Posterior cingulate gyrus (tissue), 11 donors: ENCODE measurements at places on chromosomes 5 and 9.

DNA sequence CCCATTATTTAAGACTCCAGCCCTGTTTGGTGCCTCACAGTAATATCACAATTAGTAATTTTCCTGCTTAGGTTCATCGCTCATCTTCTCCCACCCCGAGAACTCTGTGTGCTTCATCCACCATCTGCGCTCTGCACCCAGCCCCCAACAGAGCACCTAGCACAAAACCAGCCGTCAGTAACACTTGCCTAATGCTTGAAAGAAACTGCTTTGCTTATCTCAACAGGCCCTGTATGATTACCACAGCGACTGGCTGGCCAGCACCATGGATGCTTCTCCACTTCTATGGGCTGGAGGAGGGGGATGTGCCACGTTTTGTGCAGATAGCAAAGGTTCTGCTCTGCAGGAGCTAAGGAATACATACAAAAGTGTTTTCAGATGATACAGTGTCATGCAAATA lies 166.8 kb downstream of the SPOCK1 start:
- no peak for DNase-seq

- DNase-seq: no peak
Observed at GRCh38 chr9:15304632-15305031, 2.4 kb downstream of the TTC39B start.

DNA sequence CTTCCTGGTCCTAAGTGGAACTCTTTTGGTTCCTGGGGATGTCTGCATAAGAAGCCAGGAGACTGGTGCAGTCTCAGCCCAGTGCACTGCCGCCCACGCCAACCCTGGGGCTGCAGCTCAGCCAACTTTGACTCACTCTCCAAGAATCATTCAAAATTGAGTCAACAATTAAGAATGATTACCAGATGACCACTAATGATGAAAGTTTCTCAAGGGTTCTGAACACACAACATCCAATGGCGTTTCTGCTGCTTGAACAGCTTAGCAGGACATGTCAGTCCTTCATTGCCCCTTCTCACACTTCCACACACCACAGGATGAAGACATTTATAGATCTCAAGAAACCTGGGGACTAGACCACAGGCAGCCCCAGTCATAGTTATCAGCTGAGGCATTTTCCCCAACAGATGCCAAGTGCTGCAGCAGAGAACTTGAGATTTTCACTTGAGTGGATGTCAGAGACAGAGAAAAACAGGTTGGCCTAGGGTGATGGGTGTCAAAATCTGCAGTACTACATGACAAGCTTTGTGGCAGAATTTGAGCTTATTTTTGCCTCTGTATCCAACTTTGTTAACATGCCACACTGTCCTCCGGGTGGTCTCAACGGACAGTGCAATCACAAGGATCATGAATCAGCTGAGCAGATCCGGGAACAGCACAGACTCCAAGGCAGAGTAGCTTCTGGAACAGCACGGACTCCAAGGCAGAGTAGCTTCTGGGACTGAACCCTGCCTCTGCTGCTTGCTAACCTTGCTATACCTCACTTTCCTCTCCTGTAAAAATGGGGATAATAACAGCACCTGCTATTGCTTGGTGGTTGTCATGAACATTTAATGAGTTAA lies 356.1 kb downstream of the SPOCK1 start:
- DNase-seq: no peak

- no peak for DNase-seq
Observed at GRCh38 chr5:151699071-151699901, 12.6 kb upstream of the SPARC start.

DNA sequence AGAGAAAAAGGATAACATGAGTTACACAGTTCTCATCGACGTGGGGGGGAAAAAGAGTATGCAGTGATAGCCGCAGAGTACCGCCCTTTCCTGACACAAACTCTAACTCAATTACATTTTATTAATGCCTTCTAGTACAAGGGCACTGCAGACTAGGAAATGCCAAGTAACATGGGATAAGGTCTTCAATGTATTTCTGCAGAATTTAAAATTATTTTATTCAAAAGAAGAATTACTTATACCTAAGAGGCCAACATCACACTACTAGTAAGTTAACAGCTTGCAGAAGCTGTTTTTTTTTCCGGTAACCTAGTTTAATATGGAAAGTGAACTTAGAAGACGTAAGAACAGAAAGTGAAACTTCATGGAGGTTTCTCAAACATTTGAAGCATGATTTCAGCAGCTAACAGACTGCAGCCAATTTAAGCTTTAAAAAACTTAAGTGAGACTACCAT lies 3.9 kb downstream of the SETX start:
- DNase-seq: no peak

DNA sequence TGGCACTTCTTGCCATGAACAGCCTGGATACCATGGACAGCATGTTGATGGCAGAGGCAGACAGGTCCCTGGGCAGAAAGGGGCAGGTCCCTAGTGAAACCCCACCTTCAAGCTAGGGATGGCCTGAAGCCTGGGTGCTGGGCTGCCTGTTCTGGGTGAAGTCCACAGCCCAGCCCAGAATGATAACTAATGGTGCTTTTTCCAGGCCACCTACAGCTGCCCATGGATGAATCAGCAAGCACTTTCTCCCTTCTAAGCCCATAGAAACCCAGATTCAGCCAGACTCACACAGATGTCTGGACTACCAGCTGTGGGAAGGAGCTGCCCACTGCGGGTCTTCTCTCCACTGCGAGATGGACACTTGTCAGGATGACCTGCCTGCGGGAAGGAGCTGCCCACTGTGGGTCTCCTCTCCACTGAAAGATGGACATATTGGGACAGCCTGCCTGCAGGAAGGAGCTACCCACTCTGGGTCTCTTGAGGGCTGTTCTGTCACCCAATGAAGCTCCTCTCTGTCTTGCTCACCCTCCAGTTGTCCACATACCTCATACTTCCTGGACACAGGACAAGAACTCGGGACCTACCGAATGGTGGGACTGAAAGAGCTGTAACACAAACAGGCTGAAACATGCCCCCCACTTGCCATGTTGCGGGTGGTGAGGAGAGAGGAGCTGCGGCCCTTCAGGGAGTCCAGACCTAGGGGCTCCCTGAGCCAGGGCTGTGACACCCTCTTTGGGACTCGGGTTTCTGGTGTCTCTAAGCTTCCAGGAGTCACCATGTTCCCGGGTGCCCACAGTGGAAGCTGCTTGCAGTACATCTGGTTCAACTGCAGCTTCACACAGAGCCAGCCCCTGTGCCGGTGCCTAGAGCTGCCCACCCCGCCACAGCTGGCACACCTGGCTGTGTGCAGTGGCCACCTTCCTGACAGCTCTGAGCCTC lies 60.7 kb upstream of the SYNPO start:
- DNase-seq: no peak

DNA sequence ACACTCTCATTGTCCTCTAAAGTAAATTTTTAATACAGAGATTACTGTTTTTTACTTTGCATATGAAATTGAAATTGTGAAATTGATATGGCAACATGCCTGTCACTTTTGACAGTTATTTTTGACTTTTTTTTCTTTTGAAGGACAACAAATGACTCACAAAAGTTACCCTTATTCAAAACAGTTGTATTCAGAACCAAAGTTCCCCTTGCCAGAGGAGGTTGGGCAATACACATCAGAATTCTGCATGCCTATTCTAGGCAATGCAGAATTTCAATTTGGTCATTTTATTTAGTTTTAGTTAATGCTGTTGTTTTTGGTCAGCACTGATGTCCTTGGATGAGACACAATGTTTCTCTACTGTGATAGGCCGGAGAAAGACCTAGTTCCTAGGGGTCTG lies 299.1 kb upstream of the PRR16 start:
- no peak for DNase-seq
